Endothelial cell of umbilical vein (primary cell): ENCODE measurements at places on chromosomes 4 and X. TPM values are rescaled to one million over a fixed set of nuclear protein-coding genes. Genes with fewer than 3 reads are reported as not detected.

DNA sequence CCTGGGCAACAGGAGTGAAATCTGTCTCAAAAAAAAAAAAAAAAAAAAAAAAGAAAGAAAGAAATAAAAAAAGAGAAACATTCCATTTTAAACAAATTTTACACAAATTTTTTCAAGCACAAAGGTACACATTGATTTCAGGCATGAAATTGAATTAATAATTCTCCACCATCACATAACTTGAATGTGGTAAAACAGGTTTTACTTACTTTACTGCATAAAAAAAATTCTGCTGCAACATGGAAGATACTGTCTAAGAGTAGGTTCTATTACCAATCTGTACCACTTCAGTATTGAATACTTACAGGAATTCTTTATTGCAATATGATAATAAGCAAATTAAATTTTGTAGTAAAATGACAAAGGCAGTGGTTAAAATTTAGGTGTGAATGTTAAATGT, 271.6 kb upstream of the ARSJ start:
- no peak for DNase-seq

GRCh38 chrX:135596495-135596894, 76.0 kb downstream of the INTS6L start:
- DNase-seq, result peak; percentile 1

The CCKAR gene
- not detected in 2 replicates for total RNA-seq

DNA sequence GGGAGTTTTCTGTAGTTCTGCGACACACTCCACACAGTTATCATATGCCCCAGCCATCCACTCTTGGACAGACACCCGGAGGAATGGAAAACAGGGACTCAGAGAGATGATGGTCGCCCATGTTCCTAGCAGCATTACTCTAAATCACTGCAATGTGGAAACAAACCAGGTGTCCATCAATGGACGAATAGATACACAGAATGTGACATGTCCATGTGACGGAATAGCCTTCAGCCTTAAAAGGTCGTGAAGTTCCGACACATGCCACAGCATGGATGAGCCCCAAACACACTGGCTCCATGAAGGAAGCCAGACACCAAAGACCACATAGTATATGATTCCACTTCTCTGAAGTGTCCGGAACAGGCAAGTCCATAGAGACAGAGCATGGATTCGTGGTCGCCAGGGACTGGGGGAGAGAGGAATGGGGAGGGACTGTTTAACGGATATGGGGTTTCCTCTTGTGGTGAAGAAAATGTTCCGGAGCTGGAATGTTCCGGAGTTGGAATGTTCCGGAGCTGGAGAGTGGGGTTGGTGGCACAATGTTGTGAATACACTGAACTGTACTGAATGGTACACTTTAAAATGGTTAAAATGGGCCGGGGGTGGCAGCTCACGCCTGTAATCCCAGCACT, 28.7 kb upstream of the AFAP1 start:
- peak; percentile 82 for DNase-seq

GRCh38 chr4:74531963-74532794, 87.2 kb downstream of the AREG start:
- DNase-seq, result peak; percentile 87

GRCh38 chrX:113548308-113549015, 707.8 kb upstream of the AMOT start:
- no peak for DNase-seq

The RPA4 gene
- total RNA-seq, result 2.1 and 2.3 TPM in 2 replicates

The KLKB1 gene
- not detected in 2 replicates for total RNA-seq

- no peak for DNase-seq
These were observed 750.1 kb upstream of the ADGRL3 start for GRCh38 chr4:60450054-60450453.

DNA sequence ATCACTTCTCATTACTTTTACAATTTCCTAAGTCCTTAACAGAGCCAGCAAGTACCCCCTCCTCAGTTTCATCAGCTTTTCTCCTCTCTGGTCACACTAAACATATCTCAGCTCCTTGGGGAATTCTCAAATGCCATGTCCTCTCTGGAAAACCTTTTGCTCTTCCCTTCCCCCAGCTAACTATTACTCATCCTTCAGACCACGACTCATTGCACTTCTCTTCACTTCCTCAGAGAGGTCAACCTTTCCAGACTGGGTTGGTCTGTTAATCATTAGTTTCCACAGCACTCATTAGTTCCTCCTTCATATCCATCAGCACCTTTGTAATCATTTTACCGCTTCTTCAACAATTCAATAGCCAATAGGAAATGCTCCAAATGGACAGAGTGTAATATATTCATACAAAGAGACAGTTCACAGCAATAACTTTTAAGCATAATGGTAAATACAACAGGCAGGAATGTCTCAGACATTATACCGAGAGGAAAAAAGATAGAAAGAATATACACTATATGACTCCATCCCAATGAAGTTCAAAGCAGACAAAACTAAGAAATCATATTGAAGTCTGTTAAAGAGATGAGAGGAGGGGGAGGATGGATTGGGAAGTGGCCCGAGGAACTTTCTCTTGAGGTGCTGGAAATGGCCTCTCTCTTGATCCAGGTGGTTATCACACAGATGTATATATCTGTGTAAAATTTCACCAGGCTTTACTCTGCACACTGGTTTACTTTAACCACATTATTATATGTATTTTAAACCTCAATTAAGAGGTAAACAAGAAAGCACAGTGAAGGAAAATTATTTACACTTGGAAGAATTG, 39.6 kb downstream of the DDX60L start:
- peak; percentile 85 for DNase-seq

The LANCL3 gene
- total RNA-seq, result 0.83 and 1.5 TPM in 2 replicates

DNA sequence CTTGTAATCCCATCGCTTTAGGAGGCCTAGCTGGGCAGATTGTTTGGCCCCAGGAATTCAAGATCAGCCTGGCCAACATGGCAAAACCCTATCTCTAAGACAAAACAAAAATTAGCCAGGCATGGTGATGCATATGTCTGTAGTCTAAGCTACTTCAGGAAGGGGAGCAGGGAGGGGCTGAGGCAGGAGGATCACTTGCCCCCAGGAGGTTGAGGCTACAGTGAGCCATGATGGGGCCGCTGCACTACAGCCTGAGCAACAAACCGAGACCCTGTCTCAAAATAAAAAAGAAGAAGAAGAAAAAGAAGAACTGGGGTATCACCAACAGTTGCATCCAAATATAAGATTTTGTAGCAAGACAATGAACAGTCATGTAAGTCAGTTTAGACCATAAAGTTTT, 47.3 kb upstream of the NFKB1 start:
- DNase-seq, result no peak

GRCh38 chrX:28675173-28675572, 87.9 kb downstream of the IL1RAPL1 start:
- DNase-seq, result no peak

The CSAG1 gene
- total RNA-seq, result not detected in 2 replicates

- peak; percentile 35 for DNase-seq
These were observed 171.1 kb upstream of the ANKRD50 start for GRCh38 chr4:124883632-124884031.

The SHISA3 gene
- 11.6 and 12.0 TPM in 2 replicates for total RNA-seq

The REELD1 gene
- not detected in 2 replicates for total RNA-seq

- DNase-seq, result peak; percentile 5
These were observed 106.8 kb upstream of the NKX1-1 start for GRCh38 chr4:1512738-1513660.

DNA sequence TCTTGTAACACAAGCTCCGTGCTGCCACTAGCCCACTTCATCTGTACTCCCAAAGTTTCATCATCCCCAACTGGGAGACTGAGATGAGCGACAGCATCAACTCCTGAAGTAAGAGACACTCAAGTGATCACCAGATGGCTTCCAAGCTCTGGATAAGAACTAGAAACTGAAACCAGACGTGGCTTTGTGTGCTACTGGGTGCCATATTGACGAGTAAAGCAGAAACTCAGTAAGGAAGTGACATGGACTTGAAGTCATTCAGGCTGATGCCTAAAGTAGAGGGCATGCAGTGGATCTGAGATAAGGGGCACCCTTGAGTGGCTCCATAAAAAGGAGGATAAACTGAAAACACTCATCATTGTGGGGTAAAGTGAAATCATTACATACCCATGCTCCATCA, 72.4 kb downstream of the PCYT1B start:
- no peak for DNase-seq

- DNase-seq, result no peak
These were observed 65.5 kb upstream of the FHDC1 start for GRCh38 chr4:152870606-152871005.

The BLTP1 gene
- total RNA-seq, result 37.5 and 47.1 TPM in 2 replicates

- DNase-seq, result peak; percentile 56
These were observed 47.7 kb downstream of the DDX3X start for GRCh38 chrX:41381685-41382084.

The GPR78 gene
- not detected in 2 replicates for total RNA-seq

- no peak for DNase-seq
These were observed 145.0 kb upstream of the CT83 start for GRCh38 chrX:116607776-116608175.

The PPP1R3F gene
- total RNA-seq, result 2.1 and 2.5 TPM in 2 replicates

DNA sequence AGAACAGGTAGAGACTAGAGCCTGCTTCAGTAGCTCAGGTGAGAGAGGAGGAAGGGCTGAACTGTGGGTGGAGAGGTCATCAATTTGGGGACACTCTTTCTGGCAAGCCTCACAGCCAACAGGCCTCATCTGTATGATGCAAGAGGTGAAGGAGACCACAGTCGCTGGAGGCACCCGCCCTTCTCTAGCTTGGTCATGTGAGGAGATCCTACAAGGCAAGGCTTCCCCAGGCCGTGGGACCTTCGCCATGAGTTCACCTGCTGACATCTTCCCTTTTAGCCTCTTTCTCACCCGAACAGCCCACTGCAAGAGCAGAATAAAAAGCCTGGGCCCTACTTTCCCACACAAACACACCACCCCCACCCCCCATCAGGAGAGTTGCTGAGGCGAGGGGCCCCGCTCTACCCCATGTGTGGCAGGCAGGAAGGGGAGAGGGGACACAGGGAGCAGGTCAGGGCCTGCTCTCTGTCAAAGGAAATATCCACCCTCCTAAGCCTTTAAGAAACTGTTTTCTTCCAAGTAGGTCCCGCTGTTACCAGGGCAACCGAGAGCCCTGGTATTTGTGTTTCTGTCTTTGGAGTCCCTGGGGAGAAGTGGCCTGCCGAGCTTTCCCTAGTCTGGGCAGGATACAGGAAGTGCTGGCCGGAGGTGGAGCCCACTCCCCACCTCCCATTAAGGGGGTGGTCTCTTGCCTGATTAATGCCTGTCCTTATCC, 8.1 kb downstream of the RTL5 start:
- peak; percentile 52 for DNase-seq

The FAAH2 gene
- 0.15 and 0.28 TPM in 2 replicates for total RNA-seq

GRCh38 chr4:16437836-16438235, 211.6 kb upstream of the TAPT1 start:
- DNase-seq, result no peak

GRCh38 chr4:23388255-23388654, 501.6 kb downstream of the PPARGC1A start:
- DNase-seq, result no peak

- no peak for DNase-seq
These were observed 69.5 kb upstream of the MND1 start for GRCh38 chr4:153274967-153275366.

GRCh38 chr4:175622887-175623286, 189.2 kb downstream of the GPM6A start:
- DNase-seq, result no peak

The SEL1L3 gene
- total RNA-seq, result 91.1 and 122 TPM in 2 replicates

- DNase-seq, result no peak
These were observed 102.5 kb upstream of the GALNTL6 start for GRCh38 chr4:171710743-171711142.

DNA sequence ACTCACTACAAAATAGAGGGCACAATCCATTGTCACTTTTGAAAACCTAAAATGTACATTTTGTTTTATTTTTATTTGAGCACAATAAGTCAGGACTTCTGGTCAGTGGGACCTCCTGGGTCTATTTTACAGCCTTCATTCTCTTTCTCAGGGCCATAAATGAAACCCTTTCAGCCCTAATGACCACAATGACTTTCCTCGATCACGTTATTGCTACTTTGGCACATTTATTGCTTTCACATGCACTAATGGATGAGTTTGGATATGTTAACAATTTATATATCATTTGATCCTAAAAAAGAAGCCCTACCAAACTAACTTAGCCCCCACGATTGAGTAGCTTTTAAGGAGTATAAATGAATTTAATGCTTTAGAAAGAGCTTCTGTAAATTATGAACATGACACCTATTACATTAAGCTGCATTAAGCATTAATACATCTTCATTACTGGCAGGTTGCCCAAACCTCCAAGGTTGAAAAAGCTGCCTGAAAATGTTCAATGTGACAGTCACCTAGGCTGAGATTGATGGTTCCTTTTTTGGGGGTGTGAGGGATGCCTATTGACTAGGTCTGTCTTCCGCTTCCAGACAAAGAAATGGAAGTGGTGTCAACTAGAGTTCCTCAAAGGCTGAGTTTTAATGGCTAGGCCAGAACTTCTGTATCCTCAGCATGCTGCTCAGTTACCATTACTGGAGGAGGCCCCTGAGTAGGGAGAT, 296.4 kb downstream of the GPAT3 start:
- DNase-seq, result no peak

DNA sequence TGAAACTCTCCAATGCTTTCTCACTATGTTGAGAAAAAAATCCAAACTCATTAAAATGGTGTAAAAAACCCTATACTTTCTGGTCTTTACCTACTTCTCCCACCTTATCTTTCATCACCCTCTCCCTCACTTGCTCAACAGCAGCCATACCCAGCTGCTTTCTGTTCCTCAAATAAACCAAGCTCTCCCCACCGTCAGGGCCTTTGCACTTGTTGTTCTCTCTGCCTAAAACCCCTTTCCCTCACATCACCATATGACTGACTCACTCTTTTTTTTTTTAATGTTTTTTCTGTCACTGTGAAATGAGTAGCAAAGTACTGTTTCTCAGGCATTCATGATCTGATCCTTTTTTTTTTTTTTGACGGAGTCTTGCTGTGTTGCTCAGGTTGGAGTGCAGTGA, 122.3 kb upstream of the TMEM164 start:
- no peak for DNase-seq

The IL2 gene
- total RNA-seq, result not detected in 2 replicates

The GAGE1 gene
- not detected in 2 replicates for total RNA-seq

The SFRP2 gene
- not detected in 2 replicates for total RNA-seq

DNA sequence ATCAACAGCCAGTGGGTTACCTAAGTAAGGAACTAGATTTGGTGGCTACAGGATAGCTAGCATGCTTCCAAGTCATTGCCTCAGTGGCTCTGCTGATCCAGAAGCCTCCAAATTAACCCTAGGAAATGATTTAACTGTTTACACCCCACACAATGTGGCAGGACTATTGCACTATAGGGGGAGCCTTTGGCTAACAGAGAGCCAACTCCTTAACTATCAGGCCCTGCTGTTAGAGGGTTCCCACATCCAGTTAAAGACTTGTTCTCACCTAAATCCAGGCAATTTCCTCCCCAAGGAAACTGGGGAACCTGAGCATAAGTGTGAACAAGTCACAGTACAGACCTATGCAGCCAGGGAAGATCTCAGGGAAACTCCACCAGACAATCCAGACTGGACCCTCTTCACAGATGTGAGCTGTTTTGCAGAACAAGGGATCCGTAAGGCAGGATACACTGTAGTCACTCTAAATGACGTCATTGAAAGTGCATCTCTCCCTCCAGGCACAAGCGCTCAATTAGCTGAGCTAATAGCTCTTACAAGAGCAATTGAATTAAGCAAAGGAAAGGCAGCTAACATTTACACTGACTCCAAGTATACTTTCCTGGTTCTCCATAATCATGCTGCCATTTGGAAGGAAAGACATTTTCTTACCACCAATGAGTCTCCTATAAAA, 185.3 kb upstream of the SPOCK3 start:
- no peak for DNase-seq

The HTR2C gene
- total RNA-seq, result not detected in 2 replicates
